Fibroblast of skin of right quadriceps (primary cell): ENCODE measurements at places on chromosomes 11 and 22.

DNA sequence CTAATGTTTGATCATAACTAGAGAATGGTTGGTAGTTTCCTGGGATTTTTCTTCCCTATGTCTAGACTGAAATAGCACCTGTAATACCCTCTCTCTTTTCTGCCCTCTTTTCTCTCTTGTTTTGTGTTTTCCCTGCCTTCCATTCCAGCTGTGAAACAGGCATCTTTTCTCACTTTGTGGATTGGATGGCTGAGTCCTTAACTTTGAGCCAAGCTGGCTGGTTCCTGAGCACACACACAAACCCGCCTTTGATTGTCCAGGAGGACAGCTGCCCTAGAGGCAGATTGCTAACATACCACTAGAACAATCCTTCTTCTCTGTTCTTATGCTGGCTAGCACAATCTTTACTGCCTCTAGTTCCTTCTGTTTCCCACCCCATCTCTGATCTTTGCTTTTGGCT is 17.7 kb downstream of the CTNND1 start:
- peak; percentile 34 for DNase-seq

DNA sequence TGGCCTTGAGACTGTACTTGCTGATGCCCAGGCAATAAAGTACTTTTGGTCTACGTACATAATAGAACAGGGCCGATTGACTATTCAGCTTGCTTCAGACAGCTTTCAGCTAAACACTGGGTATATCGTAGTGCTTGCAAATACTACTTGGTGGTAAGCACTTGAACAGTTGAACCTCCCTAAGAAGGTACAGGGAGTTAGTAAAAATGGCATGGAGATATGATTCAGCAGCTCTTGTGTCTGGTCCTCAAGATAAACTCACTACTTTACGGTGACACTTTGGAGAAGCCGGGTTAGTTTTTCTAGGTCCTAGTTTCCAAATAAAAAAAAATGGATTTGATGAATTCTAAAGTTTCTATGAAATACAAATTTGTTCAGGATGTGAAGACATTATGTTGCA is 7.3 kb downstream of the CCDC117 start:
- DNase-seq: no peak

- DNase-seq: no peak
Measured at GRCh38 chr22:40122792-40123191, 54.9 kb upstream of the TNRC6B start.

DNA sequence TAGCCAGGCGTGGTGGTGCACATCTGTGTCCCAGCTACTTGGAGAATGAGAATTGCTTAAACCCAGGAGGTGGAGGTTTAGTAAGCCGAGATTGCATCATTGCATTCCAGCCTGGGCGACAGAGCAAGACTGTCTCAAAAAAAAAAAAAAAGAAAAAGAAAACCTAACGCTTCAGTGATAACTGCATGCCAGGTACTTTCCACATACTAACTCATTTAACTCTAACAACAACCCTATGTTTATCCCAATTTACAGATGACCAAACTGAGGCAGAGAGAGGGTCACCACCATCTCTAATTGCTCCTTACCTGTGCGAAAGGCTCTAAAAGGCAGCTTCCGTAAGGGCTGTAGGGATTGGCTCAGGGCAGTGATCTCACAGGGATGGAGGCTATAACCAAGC is 11.6 kb downstream of the PISD start:
- DNase-seq: peak; percentile 82

GRCh38 chr22:42931421-42932196 is 74.5 kb upstream of the ARFGAP3 start:
- peak; percentile 69 for DNase-seq

DNA sequence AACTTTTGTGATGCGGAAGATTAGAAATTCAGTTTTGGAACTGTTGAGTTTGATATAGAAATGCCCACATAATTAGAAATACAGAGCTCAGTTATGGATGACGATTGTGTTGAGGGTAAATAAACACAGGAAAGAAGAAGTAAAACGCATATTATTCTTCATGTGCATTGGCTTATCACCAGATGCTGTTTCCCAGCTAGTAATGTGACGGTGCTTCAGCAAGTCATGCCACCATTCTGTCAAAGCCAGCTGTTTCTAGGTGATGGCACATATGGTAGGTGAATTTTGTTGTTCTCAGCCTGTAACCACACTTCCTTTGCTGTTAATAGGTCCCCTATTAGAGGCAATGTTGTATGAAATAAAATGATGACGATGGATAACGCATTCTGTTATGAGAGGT is 68.9 kb downstream of the C11orf65 start:
- no peak for DNase-seq

- DNase-seq: no peak
Measured at GRCh38 chr11:71349627-71350026, 97.2 kb upstream of the SHANK2 start.
